ENCODE measurements at places on chromosomes 2 and 18.

GRCh38 chr2:225994748-225995405 lies 595.4 kb downstream of the NYAP2 start:
- no peak for DNase-seq

DNA sequence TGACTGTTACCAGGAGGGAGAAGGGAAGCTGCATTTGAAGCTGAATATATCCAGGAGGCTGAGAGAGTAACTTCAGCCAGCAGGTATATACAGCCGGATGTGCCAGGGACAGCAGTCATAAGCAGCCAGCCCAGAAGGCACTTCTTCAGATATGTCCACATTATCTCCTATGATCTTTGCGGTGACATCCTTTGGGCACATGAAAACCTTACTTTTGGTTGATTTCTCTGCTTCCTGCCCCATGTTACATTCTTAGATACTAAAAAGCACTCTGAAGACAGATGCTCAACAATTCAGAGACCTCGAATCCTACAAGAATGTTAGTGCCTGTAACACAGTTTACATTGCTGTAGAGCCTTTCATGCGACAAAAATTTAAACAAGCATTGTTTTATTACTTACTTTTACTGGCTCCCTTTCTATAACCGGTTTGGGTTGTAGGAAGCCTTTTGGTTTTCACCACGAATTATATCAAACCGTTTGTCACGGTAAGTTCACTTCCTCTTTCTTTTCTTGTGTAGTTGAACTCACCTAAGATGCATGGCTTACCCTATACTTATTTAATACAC lies 50.3 kb upstream of the TLK1 start:
- no peak for DNase-seq

GRCh38 chr2:240935103-240935876 lies 29.2 kb downstream of the CROCC2 start:
- DNase-seq: no peak

GRCh38 chr2:191675807-191676721 lies 1.9 kb upstream of the NABP1 start:
- no peak for DNase-seq

DNA sequence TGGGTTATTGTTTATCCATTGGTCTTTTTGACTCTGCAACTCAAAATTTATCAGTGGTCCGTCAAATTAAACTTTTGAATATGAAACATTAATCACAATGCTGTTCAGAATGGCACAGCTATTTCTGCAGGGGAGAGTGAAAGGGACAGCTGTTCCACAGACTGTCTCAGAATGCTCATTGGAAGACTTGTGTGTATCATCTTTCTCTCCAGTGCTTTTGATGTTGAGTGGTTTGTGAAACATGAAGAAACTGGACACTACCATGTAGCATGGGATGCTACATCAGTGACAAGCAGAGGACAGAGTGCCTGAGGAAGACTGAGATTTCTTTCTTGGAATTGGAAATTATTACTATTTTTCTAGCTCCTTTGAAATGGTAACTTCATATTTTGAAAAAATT lies 115.7 kb downstream of the PLCL1 start:
- DNase-seq: no peak

- DNase-seq: no peak
These were observed 293.2 kb upstream of the ZNF804A start for GRCh38 chr2:184305105-184305504.

GRCh38 chr2:126668254-126668653 lies 12.3 kb downstream of the GYPC start:
- no peak for DNase-seq

DNA sequence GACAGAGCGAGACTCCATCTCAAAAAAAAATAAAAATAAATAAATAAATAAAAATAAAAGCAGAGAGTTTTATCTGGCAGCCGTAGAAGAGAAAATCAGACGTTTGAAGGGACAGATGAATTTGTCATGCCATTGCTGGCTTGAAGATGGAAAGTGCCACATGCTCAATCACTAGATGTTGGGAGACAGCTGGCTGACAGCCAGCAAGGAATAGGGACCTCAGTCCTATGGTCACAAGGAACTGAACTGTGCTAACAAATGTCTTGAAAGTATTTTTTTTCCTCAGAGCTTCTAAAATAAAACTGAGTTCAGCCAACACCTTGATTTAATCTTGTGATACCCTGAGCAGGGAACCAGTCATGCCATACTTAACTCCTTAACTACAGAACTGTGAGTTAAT lies 65.4 kb downstream of the DTNA start:
- DNase-seq: no peak

GRCh38 chr2:46499392-46499785 lies 20.0 kb downstream of the TMEM247 start:
- no peak for DNase-seq

DNA sequence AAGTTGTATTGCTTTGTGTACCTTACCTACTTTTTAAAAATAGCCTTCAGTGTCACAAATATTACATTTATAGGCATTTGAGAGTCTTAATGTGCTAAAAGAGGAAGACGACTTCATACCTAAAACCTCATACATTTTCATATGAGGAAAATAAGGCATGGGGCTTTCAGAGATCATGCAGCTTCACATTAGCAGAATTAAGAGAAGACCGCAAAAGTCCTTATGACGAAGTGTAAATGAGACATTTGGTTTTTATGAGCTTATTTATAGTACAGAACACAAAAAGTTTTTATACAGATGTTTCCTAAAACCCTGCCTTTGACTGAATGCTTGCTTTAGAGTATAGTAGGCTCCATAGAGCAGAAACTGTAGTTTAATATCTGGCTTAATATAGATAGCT lies 10.1 kb upstream of the CCDC138 start:
- no peak for DNase-seq

DNA sequence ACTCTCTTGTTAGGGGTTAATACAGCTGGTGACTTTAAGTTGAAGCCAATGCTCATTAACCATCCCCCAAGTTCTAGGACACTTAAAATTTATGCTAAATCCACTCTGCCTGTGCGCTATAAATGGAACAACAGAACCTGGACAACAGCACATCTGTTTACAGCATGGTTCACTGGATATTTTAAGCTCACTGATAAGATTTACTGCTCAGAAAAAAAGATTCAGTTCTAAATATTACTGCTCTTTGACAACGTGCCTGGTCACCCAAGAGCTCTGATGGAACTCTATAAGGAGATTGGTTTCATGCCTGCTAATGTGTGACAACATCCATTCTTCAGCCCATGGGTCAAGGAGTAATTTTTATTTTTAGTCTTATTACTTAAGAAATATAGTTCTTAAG lies 27.5 kb downstream of the RNF103 start:
- DNase-seq: no peak

GRCh38 chr2:146762786-146763185 lies 1082.0 kb upstream of the ACVR2A start:
- DNase-seq: no peak

- no peak for DNase-seq
These were observed 338.4 kb downstream of the SOCS6 start for GRCh38 chr18:70627182-70627802.

DNA sequence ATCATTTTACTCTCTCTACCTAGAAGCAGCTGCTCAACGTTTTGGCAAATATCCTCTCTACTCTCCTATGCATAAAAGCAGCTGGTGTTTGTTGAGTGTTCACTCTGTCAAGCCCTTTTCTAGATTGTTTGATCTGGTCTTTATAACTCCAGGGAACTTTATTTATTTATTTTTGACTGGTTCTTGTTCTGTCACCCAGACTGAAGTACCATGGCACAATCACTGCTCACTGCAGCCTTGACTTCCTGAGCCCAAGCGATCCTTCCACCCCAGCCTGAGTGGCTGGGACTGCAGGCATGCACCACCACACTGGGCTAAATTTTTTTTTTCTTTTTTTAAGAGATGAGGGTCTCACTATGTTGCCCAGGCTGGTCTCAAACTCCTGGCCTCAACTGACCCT lies 12.7 kb downstream of the CATIP start:
- DNase-seq: no peak

DNA sequence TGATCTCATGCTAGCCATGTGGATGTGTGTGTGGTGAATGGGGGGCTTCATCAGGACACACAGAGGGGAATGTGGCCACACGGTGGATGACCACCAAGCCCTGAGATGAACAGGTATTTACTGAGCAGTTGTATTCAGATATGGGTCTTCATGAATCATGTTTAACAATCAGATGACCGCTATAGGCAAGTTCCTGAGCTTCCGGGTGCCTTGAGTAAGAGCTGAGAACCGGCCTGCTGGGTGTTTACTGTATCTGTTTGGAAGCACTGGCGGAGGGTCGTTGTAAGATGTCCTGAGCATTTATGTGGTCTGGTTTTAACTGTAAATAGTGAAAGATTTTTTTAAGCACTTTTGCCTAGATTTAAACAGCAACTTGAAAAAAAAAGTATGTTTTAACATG lies 43.9 kb downstream of the BOLA3 start:
- no peak for DNase-seq

Measured in caudate nucleus (tissue), 63 donors.